Karpas-422 (cell line): ENCODE measurements at places on chromosomes 2 and 18.

GRCh38 chr18:74468547-74469061 lies 11.5 kb upstream of the DIPK1C start:
- no peak for DNase-seq

DNA sequence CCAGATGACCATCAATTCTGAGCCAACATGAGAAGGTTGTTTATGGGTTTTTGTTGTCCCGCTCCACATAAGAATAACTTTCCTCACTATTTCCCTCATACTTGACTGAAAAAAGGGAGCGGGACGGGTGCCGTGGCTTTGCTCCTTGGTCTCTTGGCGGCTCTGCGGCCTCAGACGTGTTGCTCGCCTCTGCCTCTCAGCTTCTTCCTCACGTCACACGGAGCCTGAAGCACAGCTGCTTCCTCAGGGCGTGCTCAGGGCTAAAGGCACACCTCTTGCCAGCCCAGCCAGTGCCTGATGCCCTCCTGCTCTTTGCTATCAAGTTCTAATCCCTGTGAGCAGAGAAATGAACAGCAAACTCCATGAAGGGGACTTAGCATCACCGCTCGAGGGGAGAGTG lies 17.9 kb upstream of the ID2 start:
- DNase-seq = peak; percentile 44

DNA sequence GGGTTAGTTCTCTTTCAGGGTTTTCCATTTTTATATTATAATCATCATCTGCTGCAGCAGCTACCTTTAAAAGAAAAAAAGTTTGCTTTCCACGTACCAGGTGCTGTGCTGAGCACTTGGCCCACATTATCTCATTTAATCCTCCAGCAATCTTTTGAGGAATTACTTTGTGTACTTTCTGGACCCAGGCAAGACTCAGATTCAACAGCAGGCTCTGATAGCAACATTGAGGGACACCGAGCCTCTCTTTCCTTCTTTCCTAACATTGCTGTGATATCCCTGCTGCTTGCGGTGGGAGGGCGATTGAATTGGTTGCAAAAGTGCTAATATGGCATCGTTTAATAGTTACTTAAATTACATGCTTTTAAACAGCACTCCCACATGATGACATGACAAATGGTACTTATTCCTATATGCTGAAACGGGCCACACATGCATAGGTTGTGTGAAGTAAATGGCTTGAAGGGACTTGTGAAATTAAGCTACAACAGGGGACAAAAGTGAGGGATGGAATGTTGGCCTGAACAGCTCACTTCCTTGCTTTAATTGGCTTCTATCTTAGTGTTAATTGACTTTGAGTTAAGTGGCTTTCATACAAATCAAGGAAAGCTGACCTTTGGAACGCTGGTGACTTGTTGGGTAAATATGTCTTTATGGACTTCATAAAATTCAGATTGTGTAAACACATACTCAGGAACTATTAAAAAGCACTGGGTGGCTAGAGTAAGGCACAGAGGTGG lies 21.2 kb downstream of the SPRED2 start:
- DNase-seq = no peak

- DNase-seq = no peak
These were observed 127.0 kb upstream of the FZD5 start for GRCh38 chr2:207896525-207897285.

DNA sequence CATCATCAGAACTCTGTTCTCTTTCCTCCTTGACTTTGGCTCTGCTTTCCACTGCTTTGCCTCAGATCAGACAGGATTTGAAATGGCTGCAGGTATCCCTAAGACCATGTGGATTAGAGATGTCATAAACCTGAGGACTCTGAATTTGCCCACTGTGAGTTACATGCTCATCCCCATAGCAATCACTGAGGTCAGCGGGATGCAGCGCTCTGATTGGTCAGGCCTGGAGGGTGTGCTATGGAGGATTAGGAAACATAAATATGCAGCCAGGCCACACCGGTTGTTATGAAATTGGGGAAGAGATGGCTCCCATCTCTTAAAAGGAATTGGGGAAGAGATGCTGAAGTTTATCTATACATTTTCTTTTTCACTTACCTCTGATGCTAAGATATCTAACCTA lies 73.7 kb upstream of the DNAJC10 start:
- DNase-seq = peak; percentile 90

GRCh38 chr2:234368861-234369261 lies 128.0 kb downstream of the ARL4C start:
- no peak for DNase-seq

DNA sequence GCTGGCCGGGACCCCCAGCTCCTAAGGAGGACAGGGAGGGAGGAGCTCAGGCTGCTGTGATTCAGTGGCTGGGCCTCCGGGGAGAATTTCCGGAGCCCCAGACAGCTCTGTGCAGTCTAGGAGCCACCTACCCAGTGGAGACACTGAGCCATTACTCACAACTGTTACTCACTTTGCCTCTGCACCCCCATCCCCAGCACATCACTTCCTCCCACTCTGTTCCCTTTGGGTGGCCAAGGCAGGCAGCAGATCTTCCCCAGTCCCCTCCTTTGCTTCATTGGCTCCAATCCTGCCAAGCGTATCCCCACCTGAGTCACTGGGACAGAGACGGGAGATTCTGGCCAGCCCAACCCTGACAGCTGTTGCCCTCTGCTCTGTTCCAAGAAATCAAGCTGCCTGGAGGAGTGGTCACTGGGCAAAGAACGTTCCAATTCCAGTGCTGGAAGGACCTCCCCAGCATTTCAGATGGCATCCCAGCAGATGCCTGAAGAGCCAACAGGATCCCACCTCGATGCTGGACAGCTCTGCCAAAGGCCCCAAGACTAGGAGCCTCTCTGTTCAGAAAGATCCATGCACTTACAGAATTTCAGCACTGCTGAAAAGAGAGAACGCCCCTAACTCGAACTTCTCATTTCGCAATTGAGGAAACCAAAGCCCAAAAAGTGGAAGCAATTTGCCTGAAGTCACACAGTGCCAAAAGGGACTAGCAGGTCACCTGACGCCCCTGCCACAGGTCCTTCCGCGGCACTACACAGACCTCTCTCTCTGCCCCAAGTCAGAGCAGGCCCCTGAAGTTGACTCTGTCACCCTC lies 68.3 kb downstream of the TNS1 start:
- DNase-seq = peak; percentile 57

- DNase-seq = no peak
These were observed 307.1 kb downstream of the GRB14 start for GRCh38 chr2:164314148-164314547.

- DNase-seq = no peak
These were observed 44.9 kb upstream of the SMIM21 start for GRCh38 chr18:75472396-75472795.

- no peak for DNase-seq
These were observed 9.5 kb upstream of the MYL1 start for GRCh38 chr2:210324458-210324857.

- DNase-seq = no peak
These were observed 127.1 kb downstream of the SH3RF3 start for GRCh38 chr2:109256111-109256510.
